ENCODE measurements at places on chromosomes 4 and X.
A peak's percentile ranks its signal among the peaks of the same experiment; 100 is the strongest.

GRCh38 chrX:30010471-30010870 is 204.9 kb upstream of the MAGEB2 start:
- DNase-seq: no peak

DNA sequence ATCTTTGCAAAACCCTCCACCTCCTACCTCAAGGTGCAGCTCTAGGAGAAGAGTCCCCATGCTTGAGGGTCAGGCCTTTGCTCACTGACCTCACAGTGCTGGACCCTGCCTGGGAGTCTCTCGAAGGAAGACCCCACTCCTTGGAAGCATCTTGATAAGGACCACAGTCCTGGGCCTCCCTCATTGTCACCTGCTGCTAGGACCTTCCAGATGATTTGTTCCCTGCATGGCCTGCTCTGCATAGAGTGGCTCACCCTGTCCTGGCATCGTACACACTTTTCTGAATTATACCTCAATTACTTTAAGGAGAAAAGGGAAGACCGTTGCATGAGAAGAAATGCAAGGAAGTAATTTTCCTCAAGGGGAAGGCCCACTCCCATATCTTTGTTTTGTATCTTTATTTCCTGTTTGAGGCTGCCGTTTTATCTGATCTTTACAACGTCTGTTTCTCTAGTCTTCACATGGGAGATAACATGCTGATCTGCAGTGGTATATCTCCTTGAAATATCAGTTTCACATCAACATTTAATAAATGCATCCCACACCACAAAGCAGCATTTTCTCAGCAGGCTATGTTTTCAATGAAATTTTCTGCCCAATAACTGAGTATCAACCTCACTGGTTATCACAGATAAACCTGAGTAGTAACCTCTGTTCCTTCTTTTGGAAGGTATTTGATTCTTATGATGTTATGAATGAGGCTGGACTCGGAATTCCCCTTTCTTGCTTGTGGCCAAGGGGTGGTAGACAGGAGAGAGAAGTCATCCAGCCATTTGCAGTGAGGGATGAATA is 15.0 kb upstream of the AKAP17A start:
- DNase-seq: no peak

DNA sequence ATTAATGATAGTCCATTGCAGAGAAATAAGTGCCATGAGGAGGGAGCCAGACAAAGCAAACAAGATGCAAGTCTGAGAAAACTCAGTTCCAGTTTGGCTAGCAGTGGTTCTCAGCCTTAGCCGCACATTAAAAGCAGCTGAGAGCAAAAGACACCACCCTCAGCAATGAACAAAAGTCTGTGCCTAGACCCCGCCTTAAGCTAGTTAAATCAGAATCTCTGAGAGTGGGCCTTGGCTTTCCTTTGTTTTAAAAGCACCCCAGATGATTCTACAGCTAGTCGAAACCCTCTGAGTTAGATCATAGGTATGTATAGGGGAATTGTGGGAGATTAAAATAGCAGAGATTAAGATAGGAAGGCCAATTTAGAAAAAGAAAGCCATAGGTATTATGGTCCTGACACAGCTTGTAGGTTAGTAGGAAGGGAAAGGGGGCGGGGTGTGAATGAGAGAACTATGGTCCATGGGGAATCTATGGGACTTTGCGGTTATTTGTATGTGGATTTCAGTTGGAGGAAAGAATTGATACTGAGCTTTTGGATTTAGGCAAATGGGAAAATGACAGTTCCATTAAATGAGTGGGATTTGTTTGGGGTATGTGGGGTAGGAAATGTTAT is 12.0 kb downstream of the SPRY1 start:
- DNase-seq: no peak

- peak; percentile 11 for DNase-seq
Measured at GRCh38 chr4:47703956-47704355, 133.9 kb downstream of the CORIN start.

DNA sequence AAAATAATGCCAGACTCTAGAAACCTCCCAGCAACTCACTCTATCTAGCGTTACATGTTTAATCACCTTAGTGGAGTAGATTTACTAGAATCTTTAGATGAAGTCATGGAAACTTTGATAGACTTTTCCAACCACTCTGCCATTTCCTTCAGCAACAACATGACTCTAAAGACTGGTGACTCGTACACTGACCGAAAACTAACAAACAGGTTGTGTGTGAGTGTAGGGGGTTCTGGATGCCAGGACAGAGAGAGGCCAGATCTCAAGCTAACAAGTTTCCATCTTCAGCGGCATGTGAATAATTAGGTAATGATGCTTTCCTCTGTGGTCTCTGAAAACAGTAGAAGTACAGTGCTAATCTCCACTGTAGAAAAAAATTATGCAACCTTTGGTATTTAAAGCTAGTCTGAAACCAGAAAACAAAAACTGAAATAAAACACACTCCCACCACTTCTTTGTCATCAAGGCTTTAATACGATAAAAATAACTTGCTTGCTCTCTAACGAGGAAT is 286.4 kb downstream of the PRDM5 start:
- no peak for DNase-seq

DNA sequence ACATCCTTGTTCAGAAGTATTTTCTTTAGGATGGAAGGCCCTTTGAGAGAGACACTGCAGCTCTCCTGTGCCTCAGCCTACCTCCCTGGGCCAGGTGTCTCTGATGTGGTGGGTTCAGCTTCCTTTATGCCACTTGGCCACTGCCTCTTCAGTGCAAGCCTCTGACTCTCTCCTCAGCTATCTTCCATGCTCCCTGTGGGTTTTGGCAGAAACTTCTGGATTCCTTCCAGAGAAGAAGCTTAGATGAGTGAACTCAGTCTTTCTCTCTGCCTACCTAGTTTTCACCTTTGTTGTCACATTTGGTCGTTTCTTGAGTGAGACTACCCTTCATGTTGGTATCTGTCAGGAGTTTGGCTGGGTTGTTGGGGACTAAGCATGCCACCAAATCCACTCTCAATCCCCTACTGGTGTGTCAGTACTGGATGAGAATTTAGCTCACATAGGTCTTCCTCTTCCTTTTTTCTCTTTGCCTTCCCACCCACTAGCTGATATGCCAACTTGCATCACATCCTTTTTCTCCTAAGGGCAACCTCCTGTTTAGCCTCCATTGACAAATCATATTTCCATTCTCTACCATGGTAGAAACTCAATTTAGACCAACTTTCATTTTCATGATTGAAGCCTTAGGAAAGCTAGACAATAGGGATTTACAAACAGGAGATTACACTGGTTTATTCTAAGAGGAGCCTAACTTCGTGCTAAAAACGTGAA is 32.0 kb downstream of the IL15 start:
- peak; percentile 27 for DNase-seq

DNA sequence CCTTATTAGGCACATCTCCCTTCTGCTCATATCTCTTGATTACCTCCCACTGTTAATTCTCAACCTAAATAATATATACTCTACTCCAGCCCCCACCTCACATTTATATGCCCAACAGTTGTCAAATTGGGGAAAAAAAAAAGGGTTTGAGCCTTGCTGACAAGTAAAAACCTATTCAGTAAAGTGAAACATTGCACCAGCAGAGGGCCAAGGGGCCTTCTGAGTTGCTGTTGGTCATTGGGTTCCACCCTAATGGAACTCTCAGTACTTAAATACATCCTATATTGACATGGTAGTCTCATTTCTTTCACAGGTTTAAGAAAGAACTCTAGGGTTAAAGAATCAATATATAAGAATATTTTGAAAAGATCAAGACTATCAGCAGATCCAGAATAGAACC is 362.2 kb downstream of the SMARCA1 start:
- DNase-seq: no peak

GRCh38 chrX:41332408-41333002 is 1.5 kb upstream of the DDX3X start:
- no peak for DNase-seq

DNA sequence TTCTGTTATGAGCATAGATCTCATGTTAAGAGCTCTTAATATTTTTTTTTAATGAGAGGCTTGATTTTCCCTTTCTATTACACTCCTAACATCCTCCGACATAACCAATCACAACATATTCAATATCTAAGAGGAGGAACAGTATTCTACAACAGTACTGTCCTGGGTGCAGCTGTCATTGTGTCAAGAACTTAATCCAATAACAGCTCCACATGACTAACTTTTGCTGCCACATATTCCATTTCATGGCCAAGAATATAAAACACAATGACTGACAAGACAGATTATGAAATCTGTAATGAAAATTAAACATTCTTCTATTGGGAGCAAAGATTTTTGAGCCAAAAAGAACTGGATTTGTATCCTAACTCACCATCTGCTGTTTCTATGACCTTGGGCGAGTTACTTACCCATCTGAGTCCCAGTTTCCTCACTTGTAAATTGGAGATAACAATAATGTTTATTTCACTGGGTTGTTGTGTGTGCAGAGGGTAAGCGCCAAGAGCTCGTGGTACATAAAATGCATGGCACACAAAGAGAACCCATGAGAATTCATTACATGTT is 405.6 kb downstream of the SPRY1 start:
- DNase-seq: no peak

DNA sequence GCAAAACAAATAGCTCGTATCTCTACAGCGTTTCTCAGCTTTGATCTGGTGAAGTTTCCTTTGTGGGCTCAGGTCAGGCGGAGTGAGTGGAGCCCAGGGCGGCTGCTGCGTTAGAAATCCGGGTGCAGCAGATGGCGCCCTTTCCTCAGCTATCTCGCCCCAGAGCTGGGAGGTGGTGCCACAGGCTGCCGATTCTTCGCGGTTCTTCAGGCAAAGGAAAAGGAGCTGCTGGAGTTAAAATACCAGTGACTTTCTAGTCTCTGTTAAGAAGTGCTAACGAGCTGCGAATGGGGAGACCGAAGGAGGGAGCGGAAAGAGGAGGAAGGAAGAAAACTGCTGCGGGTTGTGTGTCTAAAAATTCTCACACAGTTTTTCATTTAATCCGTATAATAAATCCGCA is 114.6 kb downstream of the CPE start:
- DNase-seq: peak; percentile 53

GRCh38 chr4:94354474-94354896 is 11.8 kb upstream of the HPGDS start:
- DNase-seq: no peak

DNA sequence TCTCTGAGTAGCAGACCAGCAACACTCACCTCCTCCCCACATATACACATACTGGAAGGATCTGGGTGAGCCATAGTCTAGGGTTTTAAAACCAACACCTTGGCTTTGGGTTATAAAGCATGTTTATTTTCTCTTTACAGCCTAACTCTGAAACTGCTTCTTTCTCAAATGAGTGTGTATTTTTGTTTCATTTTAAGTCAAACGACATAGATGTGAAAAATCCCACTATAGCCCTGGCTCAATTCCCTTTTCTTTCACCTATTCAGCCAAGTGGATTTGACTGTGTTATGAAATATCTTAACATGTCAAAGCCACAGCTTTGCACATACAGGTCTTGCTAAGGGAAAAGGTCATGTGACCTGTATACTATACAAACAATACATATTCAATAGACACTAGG is 13.8 kb downstream of the NEXMIF start:
- no peak for DNase-seq

- DNase-seq: peak; percentile 60
Measured at GRCh38 chr4:163161536-163162205, 5.0 kb downstream of the NAF1 start.

DNA sequence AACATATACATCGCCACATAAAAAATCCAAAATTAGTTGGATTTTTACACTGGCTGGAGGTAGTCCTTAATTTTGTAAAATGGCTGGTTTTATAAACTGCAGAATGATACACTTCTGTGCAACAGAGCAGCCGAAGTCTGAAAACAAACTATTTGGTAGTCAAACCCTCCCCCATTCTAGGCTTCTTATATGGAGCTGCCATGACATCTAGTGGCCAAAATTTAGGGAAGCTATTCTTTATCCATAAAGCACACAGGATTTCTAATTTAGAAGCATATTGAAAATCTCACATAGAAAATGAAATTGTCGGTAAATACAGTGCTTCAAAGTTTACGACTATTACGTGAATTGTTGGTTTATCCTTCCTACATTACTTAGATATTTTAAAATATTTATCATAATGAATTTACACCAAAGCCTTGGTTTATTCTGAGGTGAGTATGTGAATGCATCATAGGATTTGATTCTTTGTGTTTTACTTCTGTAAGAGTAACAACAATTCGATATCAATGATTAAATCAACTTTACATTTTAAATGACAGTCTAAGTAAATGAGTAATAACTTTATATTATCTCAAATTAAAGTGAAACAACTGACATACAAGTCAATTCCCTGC is 113.4 kb upstream of the FAM241A start:
- peak; percentile 69 for DNase-seq

GRCh38 chrX:68185161-68185560 is 248.1 kb downstream of the OPHN1 start:
- peak; percentile 9 for DNase-seq

GRCh38 chrX:1165535-1166196 is 46.8 kb downstream of the CRLF2 start:
- DNase-seq: peak; percentile 0

- no peak for DNase-seq
Measured at GRCh38 chr4:82381661-82382296, 8.0 kb upstream of the HNRNPD start.

DNA sequence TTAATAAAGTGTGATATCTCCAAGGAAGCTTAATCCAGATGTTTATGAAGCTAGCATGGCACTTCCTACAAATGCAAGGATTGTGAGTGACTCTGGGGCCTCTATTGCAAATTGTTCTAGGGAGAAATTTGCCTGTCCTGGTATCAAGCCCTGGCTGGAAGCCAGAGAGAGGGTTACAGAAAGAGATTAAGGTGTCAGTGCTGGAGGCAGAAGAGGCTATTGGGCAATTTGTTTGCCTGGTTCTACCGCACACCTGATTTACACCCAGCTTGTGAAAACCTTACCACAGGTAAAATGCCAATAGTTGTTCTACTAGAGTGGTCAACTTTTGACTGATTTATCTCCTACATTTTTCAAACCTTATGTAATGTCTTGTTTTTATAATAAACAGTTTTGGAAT is 186.7 kb upstream of the FAT1 start:
- DNase-seq: no peak

GRCh38 chrX:119549327-119550016 is 15.7 kb downstream of the STEEP1 start:
- DNase-seq: no peak

DNA sequence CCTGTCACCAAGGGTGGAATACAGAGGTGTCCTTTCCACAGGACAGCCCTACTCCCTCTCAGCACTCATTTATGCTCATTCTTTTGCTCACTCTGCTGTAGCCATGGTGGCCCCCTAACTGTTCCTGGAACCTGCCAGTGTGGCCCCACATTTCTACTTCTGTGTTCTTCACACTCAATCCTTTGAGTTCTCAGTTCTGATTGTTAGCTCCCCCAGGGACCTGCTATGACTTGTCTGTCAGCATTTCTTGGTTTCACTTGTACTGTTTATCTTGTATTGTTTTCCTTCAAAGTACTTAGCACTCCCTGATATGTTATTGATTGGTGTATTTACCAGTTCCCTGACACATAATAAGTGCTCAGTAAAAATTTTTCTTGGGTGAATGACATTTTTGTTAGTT is 14.9 kb downstream of the VBP1 start:
- DNase-seq: no peak

- no peak for DNase-seq
Measured at GRCh38 chr4:58553031-58553430, 1442.8 kb upstream of the IGFBP7 start.

GRCh38 chr4:41369680-41370079 is 113.0 kb downstream of the UCHL1 start:
- no peak for DNase-seq

Data from AG10803 (cell line).